DMS153 (cell line): ENCODE measurements at places on chromosomes 7 and 10.

GRCh38 chr7:34982371-34983019, 54.8 kb downstream of the DPY19L1 start:
- DNase-seq, result no peak

GRCh38 chr10:96502561-96503282, 11.0 kb downstream of the TLL2 start:
- no peak for DNase-seq

DNA sequence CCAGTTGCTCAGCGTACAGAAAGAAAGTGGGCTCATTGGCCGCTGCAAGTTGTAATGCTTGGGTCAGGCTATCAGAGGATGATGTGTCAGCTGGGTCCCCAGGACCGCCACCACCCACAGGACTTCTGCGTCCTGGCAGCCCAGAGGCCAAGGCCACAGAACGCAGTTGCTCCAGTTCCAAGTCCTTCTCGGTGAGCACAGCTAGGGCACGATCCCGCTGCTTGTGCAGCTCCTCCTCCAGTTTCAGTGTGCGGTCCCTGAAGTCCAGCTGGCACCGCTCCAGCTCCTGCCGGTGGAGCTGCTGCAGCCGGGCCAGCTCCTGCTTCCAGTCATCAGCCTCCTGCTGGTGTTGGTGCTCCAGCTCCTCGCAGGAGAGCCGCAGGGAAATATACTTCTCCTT, 3.0 kb downstream of the GCC1 start:
- DNase-seq, result no peak

- DNase-seq, result no peak
Measured at GRCh38 chr10:100970076-100970913, 991 bp downstream of the SEMA4G start.

- no peak for DNase-seq
Measured at GRCh38 chr7:21617513-21617912, 74.7 kb downstream of the DNAH11 start.

GRCh38 chr7:116152276-116152675, 58.1 kb upstream of the TES start:
- DNase-seq, result no peak

DNA sequence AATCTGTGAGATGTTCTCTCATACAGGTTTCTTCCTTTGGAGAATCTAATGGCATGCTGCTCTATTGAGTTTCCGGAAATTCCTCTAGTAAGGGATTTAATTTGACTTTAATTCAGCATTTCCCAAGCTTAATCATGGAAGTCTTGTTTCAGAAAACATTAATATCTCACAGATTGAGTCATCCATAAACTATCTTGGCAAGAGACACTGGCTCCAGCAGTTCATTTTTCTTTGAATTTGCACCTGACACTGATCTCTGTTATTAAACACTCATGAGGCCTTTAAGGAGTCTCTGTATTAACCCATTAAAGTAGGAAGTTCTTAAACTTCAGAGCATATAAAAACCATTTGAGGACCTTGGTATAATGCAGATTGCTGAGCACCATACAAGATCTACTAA, 3.6 kb upstream of the ITGB8 start:
- no peak for DNase-seq

DNA sequence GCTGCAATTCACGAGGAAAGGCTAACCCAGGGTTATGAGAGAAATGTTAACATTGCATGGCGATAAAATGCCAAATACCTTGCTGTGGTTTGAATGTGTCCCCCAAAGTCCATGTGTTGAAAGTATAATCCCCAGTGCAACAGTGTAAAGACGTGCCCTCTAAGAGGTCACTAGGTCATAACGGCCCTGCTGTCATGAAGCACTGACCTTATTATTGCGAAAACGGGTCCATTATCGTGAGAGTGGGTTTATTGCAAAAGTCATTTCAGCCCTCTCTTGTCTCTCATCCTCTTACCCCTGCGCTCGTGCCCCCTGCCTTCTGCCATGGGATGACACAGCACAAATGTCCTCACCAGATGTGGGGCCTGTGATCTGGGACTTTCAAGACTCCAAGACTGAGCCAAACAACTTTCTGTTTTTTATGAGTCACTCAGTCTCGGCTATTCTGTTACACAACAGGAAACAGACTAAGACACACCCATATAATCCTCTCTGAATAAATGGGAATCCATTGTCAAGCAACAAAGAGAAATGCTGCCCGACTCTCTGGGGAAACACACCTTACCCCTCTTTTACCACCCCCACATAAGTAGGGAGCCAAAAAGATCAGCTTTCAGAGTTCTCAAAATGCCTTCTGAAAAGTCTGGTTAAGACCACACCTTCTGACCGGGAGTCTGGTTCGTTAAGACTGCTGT, 73.1 kb upstream of the UCN3 start:
- peak; percentile 56 for DNase-seq

- no peak for DNase-seq
Measured at GRCh38 chr10:49387071-49387470, 8.8 kb downstream of the DRGX start.
